Activated CD8-positive, alpha-beta memory T cell treated with anti-CD3 and anti-CD28 coated beads for 1 hour (primary cell): ENCODE measurements at places on chromosomes 16 and 17.

GRCh38 chr17:45852535-45853297, 8.0 kb downstream of the SPPL2C start:
- DNase-seq, result peak; percentile 18

DNA sequence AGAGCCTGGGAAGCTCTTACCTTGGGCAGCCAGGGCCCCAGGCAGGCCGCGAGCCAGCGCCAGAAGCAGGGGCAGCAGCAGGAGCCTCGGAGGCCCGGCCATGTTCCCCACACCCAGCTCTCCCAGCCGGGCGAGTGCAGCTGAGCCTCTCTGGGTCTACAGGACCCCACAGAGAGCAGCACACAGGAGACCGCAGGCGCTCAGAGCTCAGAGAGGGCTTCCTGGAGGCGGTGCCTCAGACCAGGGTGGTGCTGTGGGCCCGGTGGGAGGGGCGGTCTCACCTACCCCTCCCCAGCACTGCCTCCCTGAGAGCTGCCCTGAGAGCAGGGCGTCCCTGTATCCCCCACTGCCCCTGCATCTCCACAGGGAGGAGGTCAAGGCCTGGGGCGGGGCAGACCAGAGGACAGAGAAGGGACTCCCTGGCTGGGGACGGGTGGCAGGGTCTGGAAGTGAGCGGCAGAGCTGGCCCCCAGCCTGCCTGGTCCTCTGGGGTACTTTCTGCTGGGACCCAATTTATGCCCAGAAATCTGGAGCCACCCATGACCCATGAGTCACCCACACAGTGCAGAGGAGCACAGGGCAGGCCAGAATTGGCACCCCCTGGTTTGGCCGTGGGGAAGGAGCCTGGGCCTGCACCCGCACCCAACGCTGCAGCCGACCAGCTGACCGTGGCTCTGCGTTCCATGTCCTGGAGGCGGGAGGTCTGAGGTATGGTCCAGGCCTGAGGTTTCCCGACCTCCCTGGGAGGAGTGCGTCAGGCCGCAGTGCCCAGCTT, at the start of gene CD7:
Gene CD7, minus strand, starts transcription at position 215 of the 775 bp plus-strand sequence. Its CDS starts 113 bp downstream, at position 102.
- DNase-seq, result peak; percentile 73

GRCh38 chr16:31423241-31423640, 4.9 kb downstream of the COX6A2 start:
- no peak for DNase-seq

DNA sequence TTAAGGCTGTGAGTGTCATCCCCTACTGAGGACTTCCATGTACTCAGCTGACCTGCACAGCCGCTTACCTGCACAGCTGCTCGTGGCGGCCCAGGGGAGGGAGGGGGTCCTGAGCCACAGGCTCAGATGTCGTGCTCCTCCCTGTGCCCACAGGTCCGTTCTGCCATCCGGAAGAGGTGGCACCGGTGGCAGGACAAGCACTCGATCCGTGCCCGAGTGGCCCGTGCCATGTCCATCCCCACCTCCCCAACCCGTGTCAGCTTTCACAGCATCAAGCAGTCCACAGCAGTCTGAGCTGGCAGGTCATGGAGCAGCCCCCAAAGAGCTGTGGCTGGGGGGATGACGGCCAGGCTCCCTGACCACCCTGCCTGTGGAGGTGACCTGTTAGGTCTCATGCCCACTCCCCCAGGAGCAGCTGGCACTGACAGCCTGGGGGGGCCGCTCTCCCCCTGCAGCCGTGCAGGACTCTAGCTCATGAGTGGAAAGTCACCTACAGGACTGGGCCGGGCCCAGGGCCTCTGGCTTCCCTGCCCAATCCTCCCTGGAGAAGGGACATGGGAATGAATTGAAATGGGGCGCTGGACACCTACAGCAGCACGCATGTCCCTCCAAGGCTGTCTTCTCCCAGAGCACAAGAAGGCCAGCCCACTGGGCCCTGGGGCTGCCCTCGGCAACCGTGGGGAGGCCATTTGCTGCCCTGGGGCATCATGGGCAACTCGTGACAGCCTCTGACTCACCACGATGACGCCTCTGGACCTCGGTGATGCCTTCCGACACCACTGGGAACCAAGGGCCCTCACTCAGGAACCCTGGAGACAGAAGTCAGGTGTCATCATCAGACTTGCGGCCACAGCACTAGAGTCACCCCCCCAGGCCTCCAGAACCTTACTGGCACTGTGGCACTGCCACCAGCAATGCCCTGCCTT, 9.9 kb upstream of the SPPL2C start:
- no peak for DNase-seq

- DNase-seq, result no peak
Observed at GRCh38 chr16:82421851-82422250, 204.9 kb upstream of the CDH13 start.

GRCh38 chr16:50547340-50548124, 664 bp upstream of the NKD1 start:
- peak; percentile 83 for DNase-seq

- no peak for DNase-seq
Observed at GRCh38 chr17:62321451-62321850, 58.9 kb upstream of the EFCAB3 start.

- no peak for DNase-seq
Observed at GRCh38 chr17:30323895-30324319, 9.9 kb downstream of the TMIGD1 start.

GRCh38 chr17:46157443-46158062, 35.7 kb downstream of the KANSL1 start:
- no peak for DNase-seq

GRCh38 chr17:64767269-64767997, 105.3 kb upstream of the SMURF2 start:
- no peak for DNase-seq

DNA sequence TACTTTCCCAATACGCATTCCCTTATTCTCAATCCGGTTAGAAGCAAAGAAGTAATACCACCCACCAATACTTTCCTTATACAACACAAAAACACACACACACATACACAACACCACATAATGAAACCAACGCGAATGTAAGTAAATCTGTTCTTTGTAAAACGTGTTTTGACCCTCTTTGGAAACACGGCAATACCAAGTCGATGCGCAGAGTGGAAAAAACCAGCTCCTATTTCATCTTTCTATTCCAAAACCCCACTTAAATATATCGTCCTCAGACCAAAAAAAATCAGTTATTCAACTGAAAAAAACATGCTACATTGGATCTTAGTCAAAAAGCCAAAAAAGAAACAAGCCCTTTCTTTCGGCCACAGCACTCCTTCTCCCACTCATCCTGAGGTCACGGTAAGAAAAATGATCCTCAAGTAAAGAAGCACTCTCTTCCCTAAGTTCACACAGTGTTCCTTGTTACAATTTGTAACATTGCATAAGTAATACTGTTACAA, 31.0 kb upstream of the ARL4D start:
- DNase-seq, result no peak

DNA sequence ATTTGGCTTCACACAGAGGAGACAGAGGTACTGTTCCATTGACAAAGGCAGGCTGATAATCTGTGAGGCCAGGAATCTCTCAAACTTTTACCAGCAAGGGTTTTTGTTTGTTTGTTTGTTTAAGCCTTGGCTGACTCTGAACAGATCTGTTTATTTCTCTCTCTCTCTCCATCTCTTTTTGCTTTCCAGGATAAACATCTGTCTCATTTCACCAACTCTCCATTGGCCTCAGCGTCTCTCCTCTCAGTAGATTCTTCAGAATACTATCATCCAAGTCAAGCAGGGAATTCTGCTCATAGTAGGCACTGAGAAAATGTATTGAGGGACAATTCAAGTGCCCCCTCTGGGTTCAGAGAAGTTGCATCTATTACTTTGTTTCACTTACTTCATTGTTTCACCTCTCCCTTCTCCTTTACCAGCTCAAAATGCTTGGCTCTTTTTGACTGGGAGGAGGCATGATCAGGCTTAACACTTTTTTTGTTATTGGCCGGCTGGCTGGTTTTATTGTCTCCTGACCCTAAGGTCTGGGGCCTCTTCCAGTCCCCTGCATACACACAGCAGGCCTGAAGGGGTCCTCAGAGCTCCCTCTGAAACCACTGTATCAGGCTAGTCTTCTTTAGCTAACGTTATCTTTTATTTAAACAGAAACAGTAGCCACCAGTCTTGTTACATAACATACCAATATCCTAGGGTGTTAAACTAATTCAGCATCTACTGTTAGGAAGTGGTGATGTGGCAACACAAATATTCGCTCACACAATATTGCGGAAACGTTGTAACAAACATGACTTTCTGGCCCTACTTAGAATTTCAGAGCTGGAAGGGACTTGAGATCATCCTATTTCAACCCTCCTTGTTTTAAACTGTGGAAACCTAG, 2.0 kb upstream of the YPEL2 start:
- no peak for DNase-seq

DNA sequence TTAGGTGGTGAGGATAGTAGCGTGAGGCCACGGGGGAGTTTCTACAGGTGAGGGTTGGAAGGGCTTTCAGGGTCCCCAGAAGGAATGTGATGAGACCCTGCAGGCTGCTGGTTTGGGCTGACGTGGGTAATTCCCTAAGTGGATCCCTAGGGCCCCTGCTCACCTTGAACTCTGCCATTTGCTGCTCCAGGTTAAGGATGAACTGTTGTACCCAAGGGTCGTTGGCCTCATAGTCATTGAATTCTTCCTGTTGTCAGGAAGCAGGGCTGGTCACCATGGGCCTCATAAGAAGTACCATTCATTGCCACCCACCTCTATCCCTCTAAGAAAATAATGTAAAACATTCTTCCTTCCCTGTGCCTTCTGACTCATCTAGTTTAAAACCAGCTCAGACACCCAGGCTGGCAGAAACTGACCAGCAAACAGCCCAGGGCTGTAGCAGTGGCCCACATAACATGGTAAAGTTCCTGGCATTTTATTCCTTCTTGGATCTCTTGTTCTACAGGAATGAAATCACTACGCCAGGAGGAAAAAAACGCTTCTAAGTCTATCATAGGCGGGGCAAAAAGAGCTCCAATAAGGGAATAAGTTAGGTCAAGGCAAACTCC, 27.6 kb downstream of the FCSK start:
- DNase-seq, result no peak

- DNase-seq, result no peak
Observed at GRCh38 chr16:69064764-69065313, 40.6 kb upstream of the HAS3 start.

DNA sequence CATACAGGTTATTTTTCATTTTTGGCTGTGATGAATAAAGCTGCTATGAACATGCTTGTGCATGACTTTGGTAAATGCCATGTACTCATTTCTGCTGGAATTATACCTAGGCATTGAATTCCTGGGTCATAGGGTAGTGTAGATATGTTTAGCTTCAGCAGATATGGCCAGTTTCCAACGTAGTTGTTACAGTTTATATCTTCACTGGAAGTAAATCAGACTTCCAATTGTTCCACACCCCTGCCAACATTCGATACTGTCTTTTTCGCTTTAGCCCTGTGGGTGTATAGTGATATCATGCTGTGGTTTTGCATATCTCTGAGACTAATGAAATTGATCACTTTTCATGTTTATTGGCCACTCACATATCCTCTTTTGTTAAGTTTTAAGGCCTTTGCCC, 50.4 kb downstream of the ARHGAP27 start:
- DNase-seq, result no peak

DNA sequence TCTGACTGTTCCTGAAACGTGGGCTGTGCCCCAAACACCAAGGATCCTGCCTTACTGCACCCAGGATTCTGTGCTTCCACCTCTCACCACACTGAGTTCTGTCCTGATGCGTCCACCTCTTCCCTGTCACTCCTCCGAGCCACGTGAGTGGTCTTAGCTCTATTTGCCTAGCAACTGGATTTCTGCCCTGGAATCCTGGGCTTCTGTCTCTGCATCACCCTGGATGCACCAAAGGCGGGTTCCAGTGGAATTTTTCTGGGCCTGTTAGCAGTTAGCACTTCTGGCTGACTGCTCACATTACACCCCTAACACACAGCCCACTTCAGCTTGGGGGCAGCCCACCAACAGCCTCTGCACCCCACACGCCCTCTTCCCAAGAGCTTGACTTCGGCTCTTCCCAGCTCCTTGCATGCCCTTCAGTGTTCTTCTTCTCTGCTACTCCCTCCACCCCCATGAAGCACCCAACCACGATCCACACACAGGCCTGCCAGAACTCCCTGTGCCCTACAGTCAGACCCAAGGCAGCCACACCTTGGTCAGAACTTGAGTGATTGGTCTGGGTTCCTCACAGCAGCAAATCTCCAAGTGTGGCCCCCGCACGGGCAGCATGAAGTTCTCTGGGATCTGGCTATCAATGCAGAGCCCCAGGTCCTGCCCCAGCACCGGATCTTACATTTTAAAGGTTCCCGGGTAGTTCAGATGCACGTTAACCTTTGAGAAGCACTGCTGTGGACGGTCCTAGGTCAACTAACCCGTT, 129.8 kb upstream of the RCVRN start:
- no peak for DNase-seq

DNA sequence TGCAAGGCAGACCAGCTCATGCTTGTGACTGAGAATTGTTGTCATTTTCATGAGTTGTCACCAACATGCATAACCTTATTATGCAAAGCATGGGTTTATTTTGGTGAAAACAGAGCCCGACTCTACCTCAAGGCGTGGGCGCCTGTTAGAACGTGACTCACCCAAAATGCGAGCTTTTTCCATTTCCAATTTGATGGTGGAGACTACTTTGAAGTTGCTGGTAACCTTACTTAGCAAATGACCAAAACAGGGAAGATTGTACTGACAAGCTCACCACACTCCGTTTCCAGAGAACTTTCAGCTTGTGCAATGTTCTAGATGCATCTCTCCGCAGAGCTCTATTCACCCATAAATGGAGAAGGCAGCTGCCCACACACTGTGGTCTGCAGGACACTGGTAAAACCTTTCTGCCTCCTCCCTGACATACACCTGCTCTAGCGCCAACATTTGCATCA, 284.5 kb downstream of the MAF start:
- no peak for DNase-seq

DNA sequence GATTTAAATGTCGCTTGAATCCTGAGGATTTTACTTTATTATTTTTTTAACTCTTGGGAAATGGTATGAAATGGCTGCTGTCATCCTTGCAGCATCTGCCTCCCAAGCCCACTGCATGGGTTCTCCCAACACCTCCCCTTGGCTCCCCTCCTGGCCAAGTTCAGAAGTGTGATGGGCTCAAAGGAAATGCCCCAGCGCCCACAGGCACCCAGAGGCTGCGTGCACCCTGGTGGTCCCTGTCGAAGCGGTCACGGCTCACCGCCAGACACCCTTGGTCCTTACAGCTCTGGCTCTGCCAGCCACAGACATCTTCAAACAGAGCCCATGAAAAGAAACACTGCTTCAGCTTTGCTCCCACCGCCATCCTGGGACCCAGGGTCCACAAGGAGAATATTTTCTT, 334.7 kb downstream of the SOX9 start:
- no peak for DNase-seq

GRCh38 chr17:75511610-75512575, 3.4 kb downstream of the CASKIN2 start:
- DNase-seq, result no peak
